Gastrocnemius medialis (tissue), 4 donors: ENCODE measurements at places on chromosomes 12 and 14. TPM values are rescaled to one million over a fixed set of nuclear protein-coding genes. Genes with fewer than 3 reads are reported as not detected.

DNA sequence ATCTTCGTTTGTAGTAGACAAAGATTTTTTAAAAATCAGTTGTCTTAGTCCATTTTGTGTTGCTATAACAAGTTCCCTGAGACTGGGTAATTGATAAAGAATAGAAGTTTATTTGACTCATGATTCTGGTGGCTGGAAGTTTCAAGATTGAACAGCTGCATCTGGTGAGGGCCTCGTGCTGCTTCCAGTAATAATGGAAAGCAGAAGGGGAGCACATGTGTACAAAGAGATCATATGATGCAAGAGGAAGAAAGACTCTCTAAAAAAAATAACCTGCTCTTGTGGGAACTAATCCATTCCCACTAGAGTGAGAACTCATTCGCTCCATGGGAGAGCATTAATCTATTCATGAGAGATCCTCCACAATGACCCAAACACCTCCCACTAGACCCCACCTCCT is 24.8 kb downstream of the MUCL1 start:
- no peak overlapping the region for H3K4me3 ChIP-seq
- DNase-seq, result no peak
- no peaks in the 10 kb centered on the region for H3K4me1 ChIP-seq
- H3K27me3 ChIP-seq, result no peaks in the 10 kb centered on the region
- no peak overlapping the region for H3K27ac ChIP-seq

Gene ZBTB25
- total RNA-seq, result 9.3 TPM

DNA sequence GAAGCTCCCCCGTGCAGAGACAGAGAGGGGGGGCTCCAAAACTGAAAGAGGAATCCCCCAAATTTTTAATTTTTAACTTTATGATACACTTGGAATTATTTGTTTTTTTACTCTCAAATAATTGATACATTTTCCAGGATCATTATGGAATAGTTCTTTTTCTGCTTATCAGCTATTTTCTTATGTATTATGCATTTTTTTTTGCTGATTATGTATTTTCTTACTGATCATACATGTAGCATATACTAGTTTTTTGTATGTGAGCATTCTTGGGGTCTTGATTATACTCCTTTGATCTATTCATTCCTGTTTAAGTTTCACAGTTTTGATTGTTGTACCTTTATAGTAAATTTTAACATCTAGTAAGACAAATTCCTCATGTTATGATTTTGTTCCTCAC is 55.5 kb upstream of the LDHB start:
- no peak overlapping the region for H3K27ac ChIP-seq
- no peaks in the 10 kb centered on the region for H3K27me3 ChIP-seq
- no peaks in the 10 kb centered on the region for H3K36me3 ChIP-seq
- no peak for DNase-seq

GRCh38 chr12:94553130-94553519 is 93.5 kb upstream of the CEP83 start:
- H3K4me3 ChIP-seq, result no peak overlapping the region
- H3K27ac ChIP-seq, result no peak overlapping the region
- no peak for DNase-seq
- no peaks in the 10 kb centered on the region for H3K27me3 ChIP-seq

GRCh38 chr14:52829527-52830185 is 38.2 kb upstream of the GNPNAT1 start:
- no peak overlapping the region for H3K27ac ChIP-seq
- H3K4me3 ChIP-seq, result no peak overlapping the region
- no peaks in the 10 kb centered on the region for H3K36me3 ChIP-seq
- no peaks in the 10 kb centered on the region for H3K4me1 ChIP-seq
- DNase-seq, result no peak
- H3K27me3 ChIP-seq, result no peaks in the 10 kb centered on the region

- peak overlapping the region; percentile 68 for H3K27ac ChIP-seq
- H3K36me3 ChIP-seq, result no peaks in the 10 kb centered on the region
- peaks cover 30% of the 10 kb centered on the region for H3K4me1 ChIP-seq
Observed at GRCh38 chr12:51923506-51924365, 16.4 kb downstream of the ACVRL1 start.

Gene OR4M1
- not detected for total RNA-seq

DNA sequence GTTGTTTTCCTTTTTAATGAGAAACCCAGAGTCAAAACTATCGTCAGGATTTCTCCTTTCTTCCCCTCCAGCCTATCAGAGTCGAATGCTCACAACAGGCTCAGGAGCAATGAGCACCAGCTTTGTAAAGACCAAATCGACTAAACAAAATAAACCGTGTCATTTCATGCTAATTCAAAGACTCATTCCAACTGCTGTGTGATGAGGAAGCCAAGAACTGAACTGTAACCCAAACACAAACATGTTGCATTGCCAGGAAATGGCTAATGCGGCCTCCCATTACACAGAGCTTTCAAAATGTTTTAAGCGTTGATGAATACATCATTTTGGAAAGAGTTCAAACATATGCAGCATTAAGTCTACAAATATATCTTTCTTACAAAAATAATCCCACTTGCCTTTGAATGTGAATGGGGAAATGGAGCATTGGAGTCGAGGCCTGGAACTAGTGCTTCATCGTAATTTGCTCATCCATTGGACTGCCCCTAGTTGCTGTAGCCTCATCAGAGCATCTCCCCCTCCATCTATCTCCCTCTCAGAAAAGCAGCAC is 349.5 kb downstream of the GXYLT1 start:
- H3K27ac ChIP-seq, result no peak overlapping the region
- H3K4me3 ChIP-seq, result no peak overlapping the region
- H3K4me1 ChIP-seq, result peaks cover 11% of the 10 kb centered on the region
- no peaks in the 10 kb centered on the region for H3K27me3 ChIP-seq
- DNase-seq, result no peak
- H3K36me3 ChIP-seq, result no peaks in the 10 kb centered on the region

DNA sequence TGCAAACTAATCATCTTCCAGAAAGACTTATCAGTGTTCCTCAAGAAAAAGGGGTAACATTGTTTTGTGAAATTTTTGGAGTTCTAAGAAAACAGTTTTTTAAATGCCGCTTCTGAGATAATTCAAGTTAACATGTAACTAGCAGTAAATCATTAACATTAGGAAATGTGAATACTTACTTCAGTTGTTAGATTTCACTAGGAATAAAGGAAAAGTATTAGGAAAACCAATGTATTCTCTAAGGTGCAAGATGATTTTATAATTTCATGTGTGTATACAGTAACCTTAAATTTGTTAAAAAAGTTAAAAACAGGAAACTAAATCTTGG is 36.8 kb downstream of the PAPOLA start:
- no peak overlapping the region for H3K27ac ChIP-seq
- H3K4me1 ChIP-seq, result no peaks in the 10 kb centered on the region
- no peaks in the 10 kb centered on the region for H3K27me3 ChIP-seq
- DNase-seq, result no peak
- no peak overlapping the region for H3K4me3 ChIP-seq

DNA sequence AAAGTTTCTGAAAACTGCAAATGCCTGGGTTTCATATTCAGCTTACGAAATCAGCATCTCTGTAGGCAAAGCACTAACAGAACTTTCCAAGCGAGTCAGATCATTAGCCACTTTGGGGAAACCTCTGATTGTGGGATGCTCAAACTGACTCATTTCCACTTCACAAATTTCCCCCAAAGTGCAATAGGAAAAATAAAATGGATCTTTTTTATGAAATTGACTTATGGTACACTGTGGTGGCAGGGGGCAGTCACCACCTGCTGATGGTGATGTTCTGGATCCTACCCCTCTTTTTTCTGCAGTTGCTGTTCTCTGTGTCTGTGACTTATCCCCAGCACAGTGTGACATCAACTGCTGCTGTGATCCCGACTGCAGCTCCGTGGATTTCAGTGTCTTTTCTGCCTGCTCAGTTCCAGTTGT is 5.6 kb downstream of the TCTN1 start:
- peaks cover 5% of the 10 kb centered on the region for H3K4me1 ChIP-seq
- H3K27ac ChIP-seq, result no peak overlapping the region
- H3K27me3 ChIP-seq, result no peaks in the 10 kb centered on the region
- H3K36me3 ChIP-seq, result no peaks in the 10 kb centered on the region
- no peak overlapping the region for H3K4me3 ChIP-seq

DNA sequence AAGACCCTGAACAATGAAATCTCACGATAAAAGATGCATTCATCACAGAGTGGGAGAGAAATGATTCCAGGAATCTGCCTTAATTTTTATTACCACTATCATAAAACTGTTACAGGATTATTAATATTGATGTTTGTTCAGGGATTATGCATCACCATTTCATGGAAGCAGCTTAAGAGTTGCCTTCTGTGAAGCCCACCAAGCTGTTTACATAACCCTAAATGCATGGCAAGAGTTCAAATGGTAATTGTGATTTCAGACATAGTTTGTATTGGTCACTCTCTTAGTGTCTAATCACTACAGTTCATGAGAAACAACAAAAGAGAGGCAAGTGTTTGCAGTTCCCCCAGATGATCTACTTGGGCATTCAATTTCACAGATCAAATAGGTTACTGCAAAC is 527.7 kb downstream of the RPS29 start:
- H3K36me3 ChIP-seq, result no peaks in the 10 kb centered on the region
- H3K4me1 ChIP-seq, result no peaks in the 10 kb centered on the region
- no peak for DNase-seq
- no peak overlapping the region for H3K27ac ChIP-seq
- no peak overlapping the region for H3K4me3 ChIP-seq
- no peaks in the 10 kb centered on the region for H3K27me3 ChIP-seq

DNA sequence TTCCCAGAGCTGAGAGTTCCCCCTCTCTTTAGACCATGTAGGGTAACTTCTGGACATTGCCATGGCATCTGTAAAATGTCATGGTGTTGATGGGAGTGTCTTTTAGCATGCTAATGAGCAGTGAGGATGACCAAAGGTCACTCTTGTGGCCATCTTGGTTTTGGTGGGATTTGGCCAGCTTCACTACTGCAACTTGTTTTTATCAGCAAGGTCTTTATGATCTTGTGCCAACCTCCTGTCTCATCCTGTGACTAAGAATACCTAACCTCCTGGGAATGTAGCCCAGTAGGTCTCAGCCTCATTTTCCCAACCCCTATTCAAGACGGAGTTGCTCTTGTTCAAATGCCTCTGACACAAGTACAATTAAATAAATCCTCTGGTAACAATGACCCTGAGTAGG is 244.4 kb downstream of the NEDD1 start:
- no peaks in the 10 kb centered on the region for H3K4me1 ChIP-seq
- no peak overlapping the region for H3K4me3 ChIP-seq
- H3K27ac ChIP-seq, result no peak overlapping the region

DNA sequence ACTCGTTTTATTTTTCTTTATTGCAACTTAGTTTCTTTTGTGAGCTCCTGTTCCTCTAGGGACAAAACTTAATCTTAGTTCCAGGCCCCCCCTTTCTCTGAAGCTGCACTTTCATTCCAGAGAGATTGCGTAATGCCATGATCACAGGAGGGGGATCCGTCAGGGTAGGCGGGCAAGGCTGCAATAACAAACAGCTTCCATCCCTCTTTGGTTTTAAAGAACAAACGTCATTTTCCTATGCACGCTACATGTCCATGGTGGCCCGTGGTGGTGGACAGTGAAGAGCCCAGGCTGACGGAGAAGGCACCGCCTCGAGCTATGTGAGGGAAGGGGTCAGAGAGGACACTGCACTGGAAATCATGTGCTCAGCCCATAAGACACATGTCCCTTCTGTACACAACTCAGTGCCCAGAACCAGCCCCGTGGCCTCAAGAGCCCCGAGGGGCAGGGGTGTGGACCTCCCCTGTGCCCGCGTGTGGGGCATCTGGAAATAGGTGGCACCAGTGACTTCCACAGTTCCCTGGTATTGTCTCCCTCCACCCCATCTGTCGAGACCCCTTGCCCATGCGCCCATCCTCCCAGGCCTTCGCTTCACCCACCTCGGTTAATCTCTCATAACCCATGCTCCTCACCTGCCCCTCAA is 161.4 kb downstream of the ADGRD1 start:
- H3K36me3 ChIP-seq, result no peaks in the 10 kb centered on the region
- peaks cover 3% of the 10 kb centered on the region for H3K4me1 ChIP-seq
- H3K27me3 ChIP-seq, result no peaks in the 10 kb centered on the region
- H3K4me3 ChIP-seq, result no peak overlapping the region
- H3K27ac ChIP-seq, result no peak overlapping the region
- DNase-seq, result no peak

- H3K27ac ChIP-seq, result no peak overlapping the region
- no peaks in the 10 kb centered on the region for H3K4me1 ChIP-seq
- no peaks in the 10 kb centered on the region for H3K27me3 ChIP-seq
- no peak overlapping the region for H3K4me3 ChIP-seq
- no peaks in the 10 kb centered on the region for H3K36me3 ChIP-seq
Observed at GRCh38 chr12:94831081-94831751, 172.3 kb downstream of the NDUFA12 start.

DNA sequence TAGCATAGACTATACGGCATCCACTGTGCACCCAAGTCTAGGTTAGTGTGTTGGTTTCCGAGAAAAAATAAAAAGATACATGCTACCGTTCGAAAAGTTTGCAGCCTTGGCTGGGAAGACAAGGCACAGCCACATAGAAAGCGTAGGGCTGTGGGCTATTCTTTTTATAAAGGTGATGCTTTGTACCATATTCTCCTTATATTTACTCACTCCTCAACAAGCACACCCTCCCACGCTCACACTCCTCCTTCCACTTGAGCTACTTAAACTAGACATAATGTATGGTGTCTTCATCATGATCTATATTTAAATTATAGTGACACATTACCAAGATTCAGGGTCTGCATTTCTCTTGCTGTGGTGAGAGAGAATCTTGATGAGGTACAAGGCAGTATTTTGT is 1416.5 kb downstream of the AACS start:
- H3K27me3 ChIP-seq, result no peaks in the 10 kb centered on the region
- H3K4me1 ChIP-seq, result no peaks in the 10 kb centered on the region
- no peak overlapping the region for H3K4me3 ChIP-seq
- H3K36me3 ChIP-seq, result no peaks in the 10 kb centered on the region
- no peak overlapping the region for H3K27ac ChIP-seq

Gene HCAR1
- not detected for total RNA-seq

DNA sequence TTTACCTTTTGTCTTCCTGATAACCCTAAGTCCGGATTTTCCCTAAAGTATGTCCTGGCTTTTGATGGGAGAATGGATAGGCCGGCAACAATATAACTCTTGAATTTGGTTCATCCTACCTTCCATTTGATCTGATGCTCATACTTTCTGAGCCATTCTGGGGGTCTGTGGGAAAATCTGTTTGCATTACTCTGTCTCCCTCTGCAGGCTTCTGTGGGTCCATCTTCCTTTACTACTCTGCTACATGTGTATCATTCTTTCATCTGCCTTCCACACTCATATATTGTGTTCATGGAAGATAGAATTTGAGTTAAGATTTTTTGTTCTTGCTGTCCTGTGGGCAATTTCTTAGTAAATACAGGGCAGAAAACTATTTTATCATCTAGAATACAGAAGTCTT is 101.5 kb downstream of the NAV3 start:
- no peaks in the 10 kb centered on the region for H3K4me1 ChIP-seq
- no peak overlapping the region for H3K27ac ChIP-seq
- no peaks in the 10 kb centered on the region for H3K36me3 ChIP-seq
- no peak for DNase-seq
- H3K4me3 ChIP-seq, result no peak overlapping the region

Gene ANO4
- 0.10 TPM for total RNA-seq
